Omental fat pad (tissue), 4 donors: ENCODE measurements at places on chromosomes 16 and 17. TPM values are rescaled to one million over a fixed set of nuclear protein-coding genes. Genes with fewer than 3 reads are reported as not detected.

DNA sequence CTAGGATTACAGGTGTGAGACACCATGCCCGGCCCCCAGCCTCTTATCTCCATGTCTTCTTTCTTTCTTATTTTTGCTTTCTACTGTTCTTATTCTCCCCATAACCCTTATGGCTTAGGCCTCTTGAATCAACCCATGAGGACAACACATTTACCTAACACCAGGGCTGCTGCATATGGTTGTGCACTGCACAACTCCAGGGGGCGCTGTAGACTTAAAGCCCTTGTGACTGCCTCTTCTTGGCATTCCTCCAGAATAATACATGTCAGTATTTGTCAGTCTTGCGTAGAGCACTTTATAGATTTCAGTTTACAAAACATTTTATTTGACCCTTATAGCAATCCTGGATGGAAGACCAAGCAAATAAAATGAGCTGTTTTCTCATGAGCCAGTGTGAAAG lies 225.0 kb upstream of the SALL1 start:
- DNase-seq, result no peak

DNA sequence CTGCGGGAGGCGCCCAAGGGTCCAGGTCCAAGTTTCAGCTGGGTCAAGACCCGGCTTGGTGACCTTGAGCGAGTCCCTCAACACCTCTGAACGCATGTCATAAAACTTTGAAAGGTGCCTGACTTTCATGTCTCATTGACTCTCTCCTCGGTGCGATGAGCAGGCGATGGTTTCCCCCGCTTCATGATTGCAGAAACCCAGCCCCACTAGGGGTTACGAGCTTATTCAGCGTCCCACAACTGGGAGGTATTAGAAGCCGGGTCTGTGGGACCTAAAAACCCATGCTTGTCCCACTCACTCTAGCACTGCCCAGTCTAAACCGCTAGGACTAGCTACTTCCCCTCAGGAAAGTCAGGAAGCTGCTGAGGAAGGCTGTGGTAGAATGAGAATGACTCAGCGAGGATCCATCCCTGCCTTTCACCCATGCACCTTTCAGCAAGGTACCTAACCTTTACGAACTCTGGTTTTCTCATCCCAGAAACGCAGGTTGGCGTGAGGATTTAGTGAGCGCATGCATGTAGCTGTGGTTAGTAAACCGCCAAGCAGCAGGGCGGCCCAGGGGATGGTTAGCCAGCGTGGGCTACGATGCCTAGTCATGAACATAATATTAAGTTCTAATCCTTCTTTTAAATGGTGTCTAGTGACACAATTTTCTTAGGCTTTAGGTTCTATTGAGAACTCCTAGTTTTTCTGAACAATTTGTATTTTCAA lies 26.2 kb upstream of the RFFL start:
- DNase-seq, result no peak

GRCh38 chr16:48903039-48903438 lies 293.1 kb upstream of the N4BP1 start:
- DNase-seq, result no peak

Gene CCL15
- total RNA-seq, result 4.6 TPM

DNA sequence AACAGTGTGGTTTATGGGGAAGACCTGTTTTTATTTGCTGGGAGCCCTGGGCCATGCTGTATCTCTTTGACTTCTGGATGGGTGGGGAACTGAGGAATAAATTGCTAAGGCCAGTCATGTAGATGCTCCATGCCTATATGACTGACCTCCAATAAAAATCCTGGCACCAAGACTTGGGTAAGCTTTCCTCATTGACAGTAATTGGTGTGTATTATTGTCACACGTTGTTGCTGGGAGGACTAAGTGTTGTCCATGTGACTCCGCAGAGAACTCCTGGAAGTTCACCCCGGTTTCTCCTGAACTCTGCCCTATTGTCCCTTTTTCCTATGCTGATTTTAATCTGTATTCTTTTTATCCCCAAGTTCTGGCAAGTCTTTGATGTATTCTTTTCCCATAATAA lies 33.4 kb upstream of the USP22 start:
- DNase-seq, result no peak

DNA sequence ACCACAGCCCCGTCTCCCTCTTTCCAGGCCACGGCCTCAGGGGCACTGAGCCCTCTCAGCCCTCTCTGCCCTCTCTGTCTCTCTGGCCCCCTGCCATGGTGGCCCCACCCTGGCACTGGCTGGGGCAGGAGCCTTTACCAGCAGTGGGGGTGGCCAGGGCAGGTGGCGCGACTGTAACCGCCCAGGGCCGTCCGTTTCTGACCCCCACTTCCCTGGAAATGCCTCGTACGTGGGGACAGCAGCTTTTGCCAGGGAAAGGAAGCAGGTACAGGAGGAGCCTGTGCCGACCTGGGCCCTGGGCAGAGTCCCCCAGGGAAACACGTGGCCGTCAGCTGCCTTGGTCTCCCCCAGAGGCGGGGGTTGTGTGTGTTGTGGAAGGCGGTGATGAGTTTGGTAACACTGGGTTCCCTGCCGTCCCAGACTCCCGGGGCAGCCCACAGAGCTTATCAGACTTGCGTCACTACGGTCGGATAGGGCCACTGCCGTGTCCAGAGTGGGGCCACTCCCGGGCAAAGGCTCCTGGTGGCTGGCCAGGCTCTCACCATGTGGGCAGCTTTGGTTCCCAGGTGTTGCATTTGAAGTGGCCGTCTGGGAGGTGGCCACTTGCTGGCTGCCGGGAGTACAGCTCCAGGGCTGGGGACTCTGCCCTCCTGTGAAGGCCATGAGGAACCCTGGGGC lies 249.3 kb upstream of the CIBAR2 start:
- no peak for DNase-seq

Gene NDUFAF8
- 28.7 TPM for total RNA-seq

Gene CLEC10A
- 7.2 TPM for total RNA-seq

GRCh38 chr16:19284207-19284606 lies 1.3 kb upstream of the CLEC19A start:
- no peak for DNase-seq

GRCh38 chr17:61809816-61810392 lies 53.4 kb downstream of the BRIP1 start:
- no peak for DNase-seq

DNA sequence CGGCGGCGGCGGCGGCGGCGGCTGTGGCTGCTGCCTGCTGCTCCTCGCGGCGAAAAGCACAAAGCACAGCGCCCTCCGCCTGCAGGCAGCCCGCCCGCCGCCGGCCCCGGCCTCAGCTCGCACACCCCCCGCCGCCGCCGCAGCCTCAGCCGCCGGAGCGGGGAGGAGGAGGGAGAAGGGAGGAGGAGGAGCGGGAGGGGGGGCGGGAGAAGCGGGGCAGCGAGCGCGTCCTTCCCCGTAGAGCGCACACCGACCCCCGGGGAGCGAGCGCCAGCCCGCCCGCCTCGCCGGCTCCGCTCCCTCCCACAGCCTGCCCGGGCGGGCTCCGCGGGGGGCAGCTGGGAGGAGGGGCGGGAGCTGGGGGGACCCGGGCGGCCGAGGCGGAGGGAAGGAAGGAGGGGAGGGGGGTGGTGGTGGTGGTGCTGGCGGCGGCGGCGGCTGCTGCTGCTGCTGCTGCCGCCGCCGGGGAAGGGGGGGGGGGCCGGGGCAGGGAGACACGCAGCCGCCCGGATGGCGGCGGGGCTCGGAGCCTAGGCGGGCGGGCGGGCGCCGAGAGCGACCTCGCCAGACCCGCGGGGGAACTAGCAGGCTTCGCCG lies at the start of gene UBTF:
UBTF (minus strand) TSS at position 60 of the 597 bp plus-strand sequence. CDS start 1,446 bp downstream, outside the sequence.
- DNase-seq, result no peak

DNA sequence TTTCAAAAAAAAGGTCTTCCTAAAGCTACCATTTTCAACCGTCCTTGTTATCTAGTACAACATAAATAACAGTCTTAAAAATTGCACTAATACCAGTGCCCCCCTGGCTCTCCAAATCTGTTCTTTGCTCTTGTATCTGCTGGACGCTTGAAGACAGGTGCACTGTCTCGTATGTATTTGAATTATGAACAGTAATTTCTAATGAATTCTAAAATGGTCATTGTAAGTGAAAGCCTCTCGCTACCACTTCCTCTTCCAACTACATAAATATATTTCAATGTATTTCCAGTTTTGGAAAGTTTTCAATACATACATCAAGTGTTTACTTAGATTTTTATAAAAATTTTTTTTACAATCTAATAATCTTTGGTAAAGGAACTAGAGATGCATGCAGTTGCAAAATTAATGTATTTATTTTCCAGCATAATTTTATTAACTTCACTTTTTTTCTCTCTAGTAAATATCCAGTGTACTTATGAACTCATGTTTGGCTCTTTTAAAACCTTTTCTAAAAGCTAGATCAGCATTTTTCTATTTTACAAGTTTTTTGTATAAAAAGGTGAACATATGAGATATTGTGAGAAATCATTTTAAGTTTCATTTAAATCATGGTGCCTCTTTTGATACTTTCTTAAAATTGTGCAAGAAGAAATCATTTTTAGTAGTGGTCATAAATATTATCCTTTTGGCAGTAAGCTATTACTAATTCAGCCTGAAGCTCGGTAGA lies 31.0 kb downstream of the ERCC4 start:
- DNase-seq, result no peak
